ENCODE measurements at places on chromosomes 2 and 18.
A peak's percentile ranks its signal among the peaks of the same experiment; 100 is the strongest.

GRCh38 chr2:9264301-9264700, 57.7 kb downstream of the ASAP2 start:
- no peak for DNase-seq

DNA sequence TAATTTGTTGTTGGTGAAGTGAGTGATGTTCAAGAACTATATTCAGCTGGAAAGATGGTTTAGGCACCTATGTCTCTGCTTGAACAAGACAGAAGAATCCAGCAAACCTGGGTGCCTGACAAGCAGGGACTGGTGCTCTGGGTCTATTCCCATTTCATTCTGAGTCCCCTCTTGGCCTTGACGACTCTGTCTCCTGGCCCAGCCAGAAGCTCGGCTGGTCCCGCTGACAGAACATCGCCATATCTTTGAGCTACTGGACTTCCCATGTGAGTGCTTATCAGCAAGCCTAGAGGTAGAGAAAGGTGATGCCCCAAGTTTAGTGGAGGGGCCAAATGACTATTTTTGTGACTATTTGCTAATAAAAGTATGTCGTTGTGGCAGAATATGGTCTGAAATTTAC, 48.2 kb downstream of the SDC1 start:
- no peak for DNase-seq

DNA sequence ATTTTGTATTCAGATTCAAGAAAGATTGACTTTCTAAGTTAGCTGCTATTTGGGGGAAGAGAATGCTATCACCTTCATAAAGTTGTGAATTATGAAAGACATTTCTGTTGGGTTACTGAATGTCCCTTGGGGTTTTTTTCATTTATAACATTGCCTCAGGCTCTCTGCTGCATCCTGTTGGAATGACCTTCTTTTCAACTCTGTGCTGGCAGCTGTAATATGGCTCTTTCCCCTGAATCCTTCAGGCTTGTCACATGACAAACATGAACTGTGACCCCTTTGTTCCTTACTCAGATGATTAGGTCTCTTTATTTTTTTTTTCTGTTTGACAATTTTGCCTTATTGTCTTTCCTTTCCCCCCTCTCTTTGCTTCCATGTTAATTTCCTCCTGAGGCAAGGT, 159.8 kb downstream of the TAF4B start:
- DNase-seq, result no peak

GRCh38 chr2:74530239-74531187, 780 bp downstream of the HTRA2 start:
- DNase-seq, result peak; percentile 57

DNA sequence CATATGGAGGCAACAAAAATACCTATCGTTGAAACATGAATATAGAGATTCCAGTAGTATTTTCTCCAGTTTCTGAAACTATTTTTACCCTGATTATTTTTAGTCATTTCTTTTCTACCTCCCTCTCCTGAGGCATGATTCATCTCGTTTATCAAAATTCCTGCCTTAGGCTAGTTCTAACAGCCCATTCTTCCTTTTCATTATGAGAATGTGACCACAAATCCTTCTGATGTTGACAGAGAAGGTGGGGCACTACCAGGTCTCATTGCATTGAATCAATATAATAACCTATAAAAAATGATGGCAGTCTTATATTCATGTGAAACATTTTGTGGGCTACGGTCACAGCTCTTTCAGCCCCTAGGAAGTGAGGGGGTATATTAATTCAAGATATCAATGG, 406.5 kb upstream of the UBE2E3 start:
- no peak for DNase-seq

DNA sequence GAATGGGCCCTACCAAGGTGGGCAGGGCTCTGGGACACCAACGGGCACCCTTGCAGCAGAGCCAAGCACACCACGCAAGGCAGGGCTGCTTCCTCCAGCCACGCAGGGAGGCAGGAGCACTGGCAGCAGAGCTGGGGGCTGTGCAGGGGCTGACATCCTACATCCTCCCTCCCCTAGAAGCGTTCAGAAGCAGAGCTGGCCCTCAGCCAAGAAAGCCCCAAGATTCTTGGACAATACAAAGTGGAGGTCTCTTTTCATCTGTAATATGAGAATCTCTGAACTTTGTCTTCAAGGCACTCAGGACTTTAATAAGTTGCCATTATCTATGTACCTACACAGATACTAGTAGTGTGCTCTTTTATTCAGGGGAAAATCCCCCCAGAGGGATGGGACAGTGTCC, 128.1 kb upstream of the AGAP1 start:
- no peak for DNase-seq

GRCh38 chr2:42135381-42136312, 33.5 kb upstream of the EML4 start:
- DNase-seq, result no peak

DNA sequence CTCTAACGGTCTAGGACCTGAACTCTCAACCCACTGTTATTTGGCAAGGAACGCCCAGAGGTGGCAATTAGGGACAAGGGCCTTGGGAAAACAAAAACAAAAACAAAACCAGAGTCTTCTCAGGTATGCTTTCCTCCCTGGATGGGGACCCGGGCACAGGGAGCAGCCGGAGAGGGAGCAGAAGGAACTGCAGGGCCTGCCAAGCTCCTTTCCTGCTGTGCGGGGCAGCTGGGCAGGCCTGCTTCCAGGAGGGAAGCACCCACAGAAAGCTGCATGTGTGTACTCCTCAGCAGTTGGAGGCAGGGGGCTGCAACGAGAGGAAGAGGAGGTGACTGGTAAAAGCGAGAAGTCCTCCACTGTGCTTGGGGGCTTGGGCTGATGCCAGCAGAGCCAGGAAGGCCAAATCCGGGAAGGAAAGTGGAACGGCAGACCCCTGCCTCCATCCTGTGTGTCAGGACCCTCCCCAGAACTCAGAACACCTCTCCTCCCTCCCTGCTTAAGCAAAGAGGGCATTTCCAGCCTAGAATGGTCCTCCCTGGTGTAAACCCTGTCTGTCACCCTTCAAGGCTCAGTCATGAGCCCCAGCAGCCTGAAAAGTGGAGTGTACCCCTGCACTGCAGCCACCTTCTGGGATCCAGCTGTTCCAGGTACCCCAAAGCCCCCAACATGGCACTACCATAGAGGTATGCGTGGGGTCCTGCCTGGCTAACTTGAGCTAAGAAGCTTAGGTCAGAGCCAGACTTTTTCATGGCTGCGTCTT, 56.3 kb downstream of the DNMT3A start:
- no peak for DNase-seq

- DNase-seq, result no peak
Observed at GRCh38 chr2:63122921-63123320, 72.3 kb downstream of the OTX1 start.

- DNase-seq, result peak; percentile 36
Observed at GRCh38 chr2:101699755-101700461, 2.4 kb downstream of the MAP4K4 start.

- DNase-seq, result no peak
Observed at GRCh38 chr2:142321706-142322280, 191.0 kb upstream of the LRP1B start.

- DNase-seq, result no peak
Observed at GRCh38 chr2:239050252-239050649, 202.4 kb downstream of the TWIST2 start.

- DNase-seq, result peak; percentile 82
Observed at GRCh38 chr18:77059294-77059916, 73.2 kb downstream of the MBP start.

GRCh38 chr2:235583144-235583543, 89.3 kb downstream of the AGAP1 start:
- DNase-seq, result no peak

DNA sequence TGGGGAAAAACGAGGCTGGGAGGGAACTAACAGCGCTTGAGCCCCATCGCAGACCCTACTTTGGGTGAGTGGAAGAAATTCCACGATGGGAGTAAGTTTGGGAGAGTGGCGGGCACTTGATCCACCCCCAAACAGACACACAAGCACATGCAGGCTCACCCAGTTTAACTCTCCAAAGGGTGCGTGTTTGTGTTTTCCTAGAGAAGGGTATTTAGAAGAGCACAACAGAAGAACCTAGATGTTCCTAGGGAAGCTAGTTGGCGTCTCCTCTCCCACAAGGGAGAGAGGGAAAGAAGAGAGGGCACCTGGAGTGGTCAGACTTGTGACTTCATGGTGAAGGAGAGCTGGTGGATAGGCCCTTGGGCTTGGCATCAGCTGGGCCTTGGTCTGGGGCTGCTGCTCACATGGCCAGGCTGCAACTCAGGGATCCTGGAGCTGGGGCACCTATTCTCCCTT, 3.2 kb downstream of the GATA6 start:
- no peak for DNase-seq

DNA sequence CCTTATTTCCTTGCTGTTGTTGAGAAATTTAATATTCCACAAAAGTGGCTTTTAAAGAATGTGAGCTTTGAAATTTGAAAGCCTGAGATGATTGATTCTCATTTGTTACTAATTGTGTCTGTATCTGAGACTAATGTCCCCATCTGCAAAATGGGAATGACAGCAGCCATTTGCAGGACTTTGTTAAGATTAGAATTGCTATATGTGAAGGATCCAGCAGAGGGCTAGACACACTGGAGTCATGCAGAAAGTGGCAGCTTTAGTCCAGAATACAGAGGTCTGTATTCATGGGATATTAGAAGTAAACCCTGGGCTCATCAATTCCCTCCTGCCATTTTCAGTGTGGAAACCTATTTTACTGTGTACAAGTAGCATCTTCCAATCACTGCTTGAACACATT, 296.5 kb upstream of the GYPC start:
- peak; percentile 33 for DNase-seq

GRCh38 chr18:75752740-75753263, 325.3 kb upstream of the SMIM21 start:
- DNase-seq, result no peak

- DNase-seq, result no peak
Observed at GRCh38 chr2:56871644-56872043, 687.9 kb downstream of the CCDC85A start.

Measured in GM23338 (cell line).